Stimulated activated CD8-positive, alpha-beta memory T cell treated with anti-CD3 and anti-CD28 coated beads, Interleukin-4, amount 100 ng/mL, for 4 hours (primary cell): ENCODE measurements at places on chromosomes 13 and 19.

DNA sequence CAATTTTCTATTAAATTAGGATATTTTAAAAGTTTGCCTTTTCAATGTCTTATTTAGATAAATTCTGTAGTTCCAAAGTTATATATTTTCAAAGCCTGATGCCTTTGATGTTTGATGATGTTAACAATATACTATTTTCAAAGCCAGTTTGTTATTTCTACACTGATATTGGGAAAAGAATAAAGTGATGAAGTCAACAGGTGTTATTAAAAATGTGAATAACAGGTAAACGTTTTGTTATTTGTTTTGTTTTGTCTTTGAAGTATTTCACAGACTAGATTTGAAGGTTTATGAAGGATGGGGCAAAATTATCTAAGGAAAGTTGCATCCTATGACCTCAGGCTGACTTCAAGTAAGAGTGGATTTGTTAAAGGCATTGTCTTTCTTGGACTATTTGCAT is 33.1 kb upstream of the ZNF420 start:
- DNase-seq, result no peak

DNA sequence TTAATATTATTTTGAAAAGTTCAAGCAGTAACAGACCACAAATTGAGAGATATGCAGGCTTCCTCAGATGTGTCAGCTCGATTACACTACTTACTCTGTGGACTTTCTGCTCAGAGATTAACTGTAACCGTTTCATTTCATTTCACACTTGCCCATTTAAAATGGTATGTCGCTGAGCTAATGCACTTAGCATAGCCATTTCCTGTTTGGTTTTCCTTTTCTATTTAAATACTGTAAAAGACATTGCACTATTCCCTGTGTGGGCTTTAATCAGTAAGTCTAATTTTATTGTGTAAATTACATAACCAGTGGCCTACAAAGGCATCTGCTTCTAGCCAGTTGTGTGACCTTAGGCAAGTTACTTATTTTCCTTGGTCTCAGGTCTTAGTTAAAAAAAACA is 237.6 kb downstream of the LACC1 start:
- no peak for DNase-seq

DNA sequence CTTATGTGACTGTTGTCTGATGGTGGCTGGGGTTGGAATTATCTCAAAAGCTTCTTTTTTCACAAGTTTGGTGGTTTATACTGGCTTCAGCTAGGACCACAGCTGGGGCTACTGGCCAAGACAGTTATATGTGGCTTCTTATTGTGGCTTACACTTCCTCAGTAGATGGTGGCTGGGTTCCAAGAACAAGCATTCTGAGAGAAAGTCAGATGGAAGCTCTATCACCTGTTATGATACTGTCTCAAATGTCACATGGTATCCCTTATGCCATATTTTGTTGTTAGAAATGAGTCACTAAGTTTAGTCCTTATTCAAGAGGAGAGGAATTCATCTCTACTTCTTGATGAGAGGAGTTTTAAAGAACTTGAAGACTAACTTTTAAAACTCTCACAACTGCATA is 41.6 kb downstream of the NDFIP2 start:
- no peak for DNase-seq

DNA sequence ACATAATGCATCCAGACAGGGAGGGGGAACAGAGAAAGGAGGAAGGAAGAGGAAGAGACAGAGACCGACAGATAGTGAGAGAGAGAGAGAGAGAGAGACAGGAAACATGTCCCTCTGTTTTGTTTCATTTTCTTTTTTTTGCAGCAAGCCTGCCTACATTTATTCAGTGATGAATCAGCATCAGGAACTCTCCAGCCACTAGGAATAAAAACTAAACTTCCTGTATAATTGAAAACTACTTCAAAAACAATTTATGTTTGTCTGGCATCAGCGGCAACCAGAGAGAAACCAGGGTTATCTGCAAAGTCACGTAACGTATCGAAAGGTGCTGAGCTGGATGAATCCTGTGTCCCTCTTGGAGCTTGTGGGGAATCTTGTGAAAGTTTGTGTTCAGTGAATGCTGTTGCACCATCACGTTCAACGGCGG is 148.6 kb upstream of the SOX21 start:
- no peak for DNase-seq
